NCI-H187 (cell line): ENCODE measurements at places on chromosomes 2 and 18.

- no peak for DNase-seq
These were observed 2.9 kb upstream of the ACMSD start for GRCh38 chr2:134835471-134835870.

GRCh38 chr18:58669731-58670378, 1.4 kb upstream of the MALT1 start:
- no peak for DNase-seq

DNA sequence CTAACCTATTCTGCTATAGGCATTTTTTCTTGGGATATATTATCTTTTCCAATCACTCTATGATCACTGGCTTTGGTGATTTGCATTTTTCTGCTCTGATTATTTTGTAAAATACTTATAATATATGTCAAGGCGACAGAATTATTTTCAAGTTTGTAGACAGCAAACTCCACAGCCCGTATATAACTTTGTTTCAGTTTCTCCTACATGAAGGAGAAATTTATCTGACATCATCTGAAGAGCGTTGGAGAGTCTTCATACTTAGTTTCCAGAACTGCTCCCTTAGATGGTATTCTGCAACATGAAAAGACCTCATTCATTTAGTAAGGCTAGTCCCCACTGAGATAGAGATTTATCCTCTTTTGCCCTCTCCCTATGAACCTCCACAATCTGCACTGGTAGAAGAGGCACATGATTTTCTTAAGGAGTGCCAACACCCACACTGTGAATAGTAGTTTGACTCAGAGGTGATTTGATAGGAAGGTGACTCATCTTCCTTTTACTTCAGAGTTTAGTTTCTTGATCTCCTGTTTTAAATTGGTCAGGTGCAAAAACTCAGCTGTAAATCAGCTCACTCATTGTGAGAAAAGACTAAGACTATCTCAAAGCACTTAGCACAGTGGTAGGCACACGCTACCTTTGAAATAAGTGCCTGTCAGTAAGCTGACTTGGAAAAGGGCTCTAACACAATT, 1848.6 kb upstream of the CELF4 start:
- DNase-seq = no peak

GRCh38 chr2:232658217-232658785, 24.9 kb downstream of the EFHD1 start:
- DNase-seq = no peak

DNA sequence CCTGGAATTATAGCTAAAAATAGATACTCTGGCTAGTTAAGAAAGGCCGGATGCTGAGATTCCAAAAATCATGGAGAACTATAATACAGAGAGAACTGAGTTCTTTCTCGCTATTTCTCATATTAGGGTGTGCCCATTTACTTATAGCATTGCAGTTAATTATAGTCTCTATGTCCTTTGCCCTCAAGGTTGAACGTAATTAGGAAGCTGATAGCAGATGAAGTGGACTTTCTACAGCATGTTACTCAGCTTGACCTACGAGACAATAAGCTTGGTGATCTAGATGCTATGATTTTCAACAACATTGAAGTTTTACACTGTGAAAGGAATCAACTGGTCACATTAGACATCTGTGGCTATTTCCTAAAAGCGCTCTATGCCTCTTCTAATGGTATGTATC, 187.4 kb downstream of the PHLPP1 start:
- DNase-seq = no peak

GRCh38 chr2:172806493-172806892, 70.8 kb downstream of the RAPGEF4 start:
- no peak for DNase-seq

DNA sequence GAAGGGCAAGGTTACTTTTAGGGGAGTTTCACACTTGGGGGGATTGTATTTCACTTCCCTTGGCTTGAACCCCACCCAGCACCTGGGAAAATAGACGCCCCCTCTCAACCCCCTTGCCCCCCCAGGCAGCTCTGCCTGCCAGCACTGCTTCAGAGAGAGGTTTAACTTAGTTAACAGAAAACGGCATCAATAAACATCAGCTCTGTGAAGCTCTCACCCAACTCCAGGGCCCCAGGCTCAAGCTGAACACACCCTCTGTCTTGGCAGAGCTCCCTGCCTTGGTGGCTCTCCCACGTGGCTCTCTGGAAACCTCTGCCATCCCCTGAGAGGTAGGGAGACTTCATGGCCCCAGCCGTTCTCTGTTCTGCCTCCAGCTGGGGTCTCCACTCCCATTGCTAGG, 244.1 kb downstream of the ACKR3 start:
- no peak for DNase-seq

GRCh38 chr2:165406173-165406572, 63.3 kb upstream of the CSRNP3 start:
- DNase-seq = no peak

- no peak for DNase-seq
These were observed 23.7 kb upstream of the MYO5B start for GRCh38 chr18:50218432-50219197.

DNA sequence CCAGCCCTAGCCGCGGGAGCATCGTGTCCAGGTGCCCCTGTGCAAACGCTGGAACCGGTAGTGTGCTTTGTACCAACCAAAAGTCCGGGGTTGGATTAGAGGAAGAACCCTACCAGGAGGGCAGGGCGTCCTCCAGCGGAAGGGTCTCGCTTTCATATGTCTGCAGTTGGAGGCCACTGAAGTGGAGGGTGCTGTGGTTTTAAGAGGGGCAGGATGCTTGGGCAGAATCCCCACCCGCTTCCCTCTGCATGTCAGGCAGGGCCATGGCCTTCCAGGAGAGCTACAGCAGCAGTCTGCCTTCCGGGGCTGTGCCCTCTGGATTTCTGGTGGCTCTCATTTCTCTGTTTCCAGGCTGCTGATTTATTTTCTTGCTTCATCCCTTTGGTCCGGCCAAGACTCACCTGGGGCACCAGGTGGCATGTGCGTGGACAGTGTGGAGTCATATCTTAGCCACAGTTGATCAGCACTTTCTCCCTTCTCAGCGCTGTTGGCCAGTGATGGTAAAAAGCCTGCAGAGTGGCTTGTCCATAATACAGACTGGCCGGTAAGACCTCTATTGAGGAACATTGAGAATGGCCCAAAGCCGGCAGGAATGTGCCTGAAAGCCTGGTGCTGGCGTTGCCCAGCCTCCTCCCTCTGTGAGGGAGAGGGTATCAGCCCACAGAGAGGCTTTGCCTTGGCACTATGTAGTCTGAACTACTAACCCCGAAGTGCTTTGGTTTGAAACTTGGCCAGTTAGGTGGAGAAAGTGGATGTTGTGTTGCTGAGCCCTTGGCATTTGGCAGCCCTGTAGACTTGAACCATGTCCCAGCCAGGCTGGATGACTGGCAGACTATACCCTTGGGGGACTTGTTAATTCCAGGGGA, 1.8 kb downstream of the AGAP1 start:
- DNase-seq = no peak

DNA sequence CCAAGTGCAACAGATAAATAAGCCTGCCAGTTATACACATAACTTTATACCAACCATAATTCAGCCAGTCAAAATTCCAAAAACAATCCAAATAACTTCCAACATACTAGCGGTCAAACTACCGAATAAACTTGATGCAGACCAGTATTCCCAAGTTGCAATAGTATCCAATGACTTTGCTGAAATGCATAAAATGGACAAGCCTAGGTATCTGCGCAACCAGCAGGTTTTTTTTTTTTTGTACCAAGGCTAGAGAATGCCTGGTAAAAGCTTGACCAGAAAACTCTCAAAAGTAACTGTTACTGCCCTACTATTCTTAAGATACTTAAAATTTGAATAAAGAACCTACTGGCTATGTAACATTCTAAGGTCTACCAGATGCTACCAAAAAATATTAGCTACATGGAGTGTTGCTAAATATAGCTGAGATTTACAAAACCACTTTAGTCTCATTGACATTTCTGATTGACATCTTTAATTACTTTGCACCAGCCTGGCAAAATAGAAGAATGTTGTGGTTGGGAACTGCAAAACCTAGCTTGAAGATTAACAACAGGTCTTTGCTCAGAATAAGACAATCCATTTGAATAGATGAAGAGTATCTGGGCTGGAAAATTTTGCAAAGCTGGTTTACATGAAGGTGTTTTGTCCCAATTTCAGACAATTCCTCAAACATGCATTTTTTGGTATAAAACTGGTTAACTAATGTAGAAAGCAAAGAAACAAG, 7.3 kb downstream of the SRSF7 start:
- no peak for DNase-seq

GRCh38 chr2:217166241-217166850, 306.5 kb upstream of the TNP1 start:
- no peak for DNase-seq

DNA sequence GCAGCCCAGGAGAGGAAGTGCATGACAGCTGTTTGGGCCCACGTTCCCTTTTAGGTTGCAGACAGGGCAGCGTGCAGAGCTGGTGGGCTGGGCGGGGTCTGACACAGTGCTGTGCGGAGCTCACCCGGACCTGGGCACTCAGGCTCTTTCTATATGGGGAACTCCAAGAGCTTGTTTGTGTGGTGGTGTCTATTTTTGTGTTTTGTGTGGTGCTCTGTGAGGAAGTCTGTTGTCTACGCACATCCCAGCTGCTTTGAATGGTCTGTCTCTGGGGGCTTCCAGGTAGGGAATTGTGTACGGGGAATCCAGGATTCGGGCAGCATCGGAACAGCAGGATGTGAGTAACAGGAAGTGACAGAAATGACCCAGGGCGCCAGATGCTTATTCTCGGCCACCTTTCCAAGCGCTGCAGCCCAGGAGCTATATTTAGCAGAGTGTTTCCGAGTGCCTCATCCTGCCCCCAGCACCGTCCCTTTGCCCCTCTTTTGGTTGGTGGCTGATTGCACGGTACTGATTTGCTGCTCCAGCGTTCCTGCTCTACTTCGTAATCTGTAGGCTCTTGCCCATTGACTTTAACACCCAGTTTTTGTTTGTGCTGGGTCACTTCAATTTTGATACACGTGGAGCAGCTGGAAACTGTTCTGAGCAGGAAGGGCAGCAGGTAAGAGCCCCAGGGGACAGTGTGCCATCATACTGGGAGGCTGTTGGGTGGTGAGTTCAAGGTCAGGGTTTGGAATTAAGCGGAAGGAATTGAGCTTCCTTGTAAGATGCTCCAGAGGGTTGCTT, 64.7 kb downstream of the DGKD start:
- no peak for DNase-seq

- DNase-seq = no peak
These were observed 56.7 kb downstream of the MAPK4 start for GRCh38 chr18:50616484-50617048.

- DNase-seq = peak; percentile 21
These were observed 19.2 kb downstream of the E2F6 start for GRCh38 chr2:11446733-11447248.

DNA sequence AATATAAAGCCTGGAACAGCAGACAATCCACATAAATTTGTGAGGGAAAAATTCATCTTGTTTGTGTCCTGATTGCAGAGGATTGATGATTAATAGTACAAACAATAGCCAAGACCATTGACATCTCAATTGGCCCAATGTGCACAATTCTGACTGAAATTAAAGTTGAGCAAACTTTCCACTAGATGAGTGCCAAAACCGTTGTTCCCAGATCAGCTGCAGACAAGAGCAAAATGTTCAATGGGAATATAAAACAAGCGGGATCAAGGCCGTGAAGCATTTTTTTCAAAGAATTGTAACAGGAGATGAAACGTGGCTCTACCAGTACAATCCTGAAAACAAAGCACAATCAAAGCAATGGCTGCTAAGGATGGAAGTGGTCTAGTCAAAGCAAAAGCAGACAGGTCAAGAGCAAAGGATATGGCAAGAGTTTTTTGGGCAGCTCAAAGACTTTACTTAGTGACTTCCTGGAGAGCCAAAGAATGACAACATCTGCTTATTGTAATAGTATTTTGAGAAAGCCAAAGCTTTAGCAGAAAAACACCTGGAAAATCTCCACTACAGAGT, 55.9 kb upstream of the KIF5C start:
- no peak for DNase-seq

- DNase-seq = no peak
These were observed 978.8 kb upstream of the POU3F3 start for GRCh38 chr2:103875131-103875530.

GRCh38 chr2:21265752-21266151, 142.0 kb downstream of the TDRD15 start:
- DNase-seq = no peak

GRCh38 chr2:68741805-68742306, 7.2 kb downstream of the ARHGAP25 start:
- no peak for DNase-seq

GRCh38 chr2:171225989-171226388, 65.3 kb upstream of the TLK1 start:
- DNase-seq = no peak

GRCh38 chr2:131673400-131674173, 145.9 kb downstream of the CCDC74A start:
- DNase-seq = peak; percentile 7

DNA sequence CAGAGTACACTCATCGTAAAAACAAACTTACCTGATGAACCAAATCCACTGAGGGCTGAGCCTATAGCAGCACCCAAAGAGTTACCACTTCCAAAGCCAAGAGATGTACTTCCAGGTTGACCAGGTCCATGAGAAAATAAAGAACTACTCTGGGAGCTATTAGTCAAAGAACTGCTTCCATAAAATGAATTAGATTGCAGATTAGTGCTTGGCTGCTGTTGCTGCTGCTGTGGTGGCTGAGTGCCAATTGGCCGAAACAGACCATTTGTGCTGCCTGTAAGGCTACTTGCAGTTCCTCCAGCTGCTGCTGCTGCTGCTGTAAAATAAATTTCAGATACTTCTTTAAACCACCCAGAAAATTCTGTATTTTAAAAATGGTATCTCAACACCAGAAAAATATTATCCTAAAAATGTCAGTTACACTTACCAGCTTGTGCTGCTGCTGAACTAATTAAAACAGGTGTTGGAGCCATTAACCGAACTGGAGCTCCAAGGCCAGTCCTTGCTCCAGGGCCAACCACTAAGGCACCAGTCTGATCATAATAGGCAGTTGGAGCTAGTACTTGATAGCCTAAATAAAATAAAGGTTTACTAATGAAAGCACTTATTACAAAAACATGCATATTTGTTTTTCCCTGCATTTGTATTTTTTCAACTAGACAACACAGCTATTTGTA, 58.1 kb upstream of the SDC1 start:
- DNase-seq = no peak

DNA sequence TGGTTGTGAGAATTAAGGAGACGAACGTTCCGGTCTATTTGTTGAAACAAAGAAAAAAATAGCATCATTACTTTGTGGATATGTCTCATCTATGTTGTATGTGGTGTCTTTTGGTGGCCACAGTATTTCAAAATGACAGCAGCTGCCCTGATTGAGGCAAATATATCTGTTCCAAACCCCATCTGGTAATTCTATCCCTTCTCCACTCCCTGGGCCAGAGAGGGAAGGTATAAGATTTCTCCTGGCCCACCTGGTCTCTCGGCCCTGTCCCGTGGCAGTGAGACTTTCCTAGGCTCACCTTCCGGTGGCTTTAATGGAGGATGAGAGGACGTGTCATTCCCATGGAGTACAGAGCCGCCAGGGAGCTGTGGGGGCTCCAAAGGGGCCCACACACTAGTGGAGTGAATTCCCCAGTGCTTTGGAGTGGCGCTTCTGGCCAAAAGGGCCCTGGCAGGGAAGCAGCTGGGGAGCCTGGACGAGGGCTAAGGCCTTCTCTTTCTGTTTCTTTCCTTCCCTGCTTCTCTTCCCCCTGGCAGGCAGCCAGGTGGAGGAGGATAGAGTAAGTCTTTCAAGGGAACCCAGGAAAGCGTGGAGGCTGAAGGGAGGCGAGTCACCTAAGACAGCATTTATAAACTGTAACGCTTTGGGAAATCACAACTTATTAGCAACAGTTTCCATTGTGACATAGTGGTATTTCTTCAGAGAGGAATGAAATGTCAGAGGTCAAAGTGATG, 5.6 kb downstream of the FOSL2 start:
- no peak for DNase-seq

GRCh38 chr2:19801367-19802080, 100.3 kb downstream of the TTC32 start:
- no peak for DNase-seq
